ENCODE measurements at places on chromosomes 16 and 17.

DNA sequence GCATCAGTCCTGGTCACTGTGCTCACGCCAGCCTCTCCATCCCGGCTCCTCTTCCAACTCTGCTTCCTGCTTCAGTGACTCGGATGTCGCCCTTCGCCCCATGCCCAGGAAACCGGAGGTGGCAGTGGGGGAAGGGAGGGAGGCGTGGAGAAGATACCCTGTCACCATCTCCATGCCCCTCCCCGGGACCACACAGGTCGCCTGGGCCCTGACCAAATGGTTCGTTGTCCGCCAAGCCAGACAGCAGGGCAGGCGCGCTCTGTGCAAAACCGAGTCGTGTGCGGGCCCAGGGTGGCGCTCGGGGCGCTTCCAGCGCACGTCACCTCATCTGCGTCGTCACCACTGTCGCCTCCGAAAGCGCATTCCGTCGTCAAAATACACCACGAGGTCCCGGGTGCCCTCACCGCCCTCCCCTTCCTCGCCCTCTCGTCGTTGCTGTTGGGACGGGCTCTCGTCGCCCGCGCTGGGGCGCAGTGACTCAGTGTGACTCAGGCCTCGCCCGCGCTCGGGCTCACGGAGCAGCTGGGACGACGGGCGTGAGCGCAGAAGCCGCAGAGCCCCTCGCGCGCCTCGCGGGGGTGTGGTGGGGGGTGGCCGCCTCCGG lies 39.2 kb downstream of the ZNF778 start:
- DNase-seq, result no peak

- DNase-seq, result no peak
Observed at GRCh38 chr17:61729690-61730268, 133.5 kb downstream of the BRIP1 start.

- no peak for DNase-seq
Observed at GRCh38 chr17:633133-633532, 81.5 kb downstream of the VPS53 start.

DNA sequence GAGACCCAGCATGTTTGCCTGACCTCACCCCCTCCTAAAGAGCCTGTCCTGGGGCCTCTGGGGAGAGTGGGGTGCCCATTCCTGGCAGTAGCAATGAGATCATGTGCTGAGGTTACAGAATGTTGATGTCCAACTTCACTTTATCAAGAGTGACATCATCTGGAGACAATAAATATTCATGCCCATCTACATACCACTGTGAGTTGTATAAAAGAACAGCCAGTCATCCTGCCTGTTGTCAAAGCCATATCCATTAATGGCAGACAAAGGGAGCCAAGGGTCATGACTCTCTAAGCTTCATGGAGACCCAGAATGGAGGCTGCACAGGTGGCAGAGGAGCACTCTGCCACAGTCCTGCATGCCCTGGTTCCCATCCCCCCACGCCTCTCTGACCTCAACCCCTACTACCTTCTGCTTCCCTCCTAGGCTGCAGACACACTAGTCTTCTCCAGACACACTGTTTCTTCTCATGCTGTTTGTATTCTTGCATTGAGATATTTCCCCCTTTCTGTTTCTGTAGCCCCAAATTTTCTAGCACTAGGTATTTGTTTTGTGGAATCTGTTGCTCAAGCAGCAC lies 27.1 kb downstream of the SHISA6 start:
- no peak for DNase-seq

- DNase-seq, result no peak
Observed at GRCh38 chr17:49018748-49019147, 21.6 kb downstream of the IGF2BP1 start.

DNA sequence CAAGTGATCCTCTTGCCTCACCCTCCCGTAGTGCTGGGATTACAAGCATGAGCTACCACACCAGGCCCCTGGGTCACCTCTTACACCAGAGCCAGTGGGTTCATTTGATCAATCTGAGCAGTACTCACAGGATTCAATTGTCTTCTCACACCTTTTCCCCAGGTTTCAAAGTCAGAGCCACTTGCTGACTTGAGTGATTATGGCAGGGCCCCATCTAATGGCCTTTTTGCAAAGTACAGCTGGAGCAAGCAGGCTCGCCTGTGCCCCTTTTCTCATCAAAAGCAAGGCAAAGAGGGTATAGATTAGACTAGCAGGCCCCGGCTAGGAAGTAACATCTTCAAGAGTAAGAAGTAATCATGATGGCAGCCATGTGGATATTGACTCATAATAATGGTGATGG lies 114.8 kb upstream of the NOL11 start:
- peak; percentile 17 for DNase-seq
